Uterus (tissue), 4 donors: ENCODE measurements at places on chromosomes 7 and 10. TPM values are rescaled to one million over a fixed set of nuclear protein-coding genes. Genes with fewer than 3 reads are reported as not detected.

The VPS26A gene
- total RNA-seq: 63.6 TPM

The PRR15 gene
- not detected for total RNA-seq

DNA sequence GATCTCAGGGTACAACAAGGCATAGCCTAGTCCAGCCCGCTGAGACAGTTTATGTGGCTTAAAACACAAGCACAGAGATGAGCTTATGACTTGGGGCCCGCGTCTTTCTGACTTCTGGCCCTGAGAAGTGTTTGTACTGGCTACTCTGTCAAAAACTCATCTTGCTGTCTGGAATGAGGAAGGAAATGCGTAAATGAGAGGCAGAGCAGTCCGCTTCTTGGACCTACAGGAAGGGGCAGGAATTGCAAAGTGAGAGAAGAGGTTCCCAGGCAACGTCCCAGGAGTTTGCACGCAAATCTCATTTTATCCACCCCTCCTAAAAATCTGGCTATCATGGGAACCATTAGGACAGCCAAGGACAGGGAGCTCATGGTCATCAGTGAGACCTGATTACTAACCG is 5.5 kb downstream of the ANXA11 start:
- no peaks in the 10 kb centered on the region for H3K36me3 ChIP-seq
- H3K27ac ChIP-seq: peak overlapping the region; percentile 47
- no peaks in the 10 kb centered on the region for H3K27me3 ChIP-seq
- DNase-seq: no peak
- no peak overlapping the region for H3K4me3 ChIP-seq

DNA sequence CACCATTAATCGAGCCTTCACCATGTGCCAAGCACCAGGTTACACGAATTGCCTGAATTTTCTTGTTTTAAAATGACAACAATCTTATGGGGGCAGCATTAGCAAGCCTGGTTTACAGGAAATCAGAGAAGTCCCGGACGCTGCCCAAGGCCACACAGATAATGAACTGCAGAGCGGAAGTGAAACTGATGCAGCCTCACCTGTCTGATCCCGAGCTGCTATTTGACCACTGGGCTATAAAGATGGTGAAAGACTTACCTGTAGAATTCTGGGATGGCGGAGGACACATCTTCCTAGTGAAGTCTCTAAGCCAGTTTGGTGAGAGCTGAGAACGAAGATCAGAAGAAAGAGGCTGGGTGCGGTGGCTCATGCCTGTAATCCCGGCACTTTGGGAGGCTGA is 21.7 kb upstream of the GALNTL5 start:
- H3K4me3 ChIP-seq: no peak overlapping the region
- no peak overlapping the region for H3K27ac ChIP-seq
- no peaks in the 10 kb centered on the region for H3K27me3 ChIP-seq
- DNase-seq: no peak

DNA sequence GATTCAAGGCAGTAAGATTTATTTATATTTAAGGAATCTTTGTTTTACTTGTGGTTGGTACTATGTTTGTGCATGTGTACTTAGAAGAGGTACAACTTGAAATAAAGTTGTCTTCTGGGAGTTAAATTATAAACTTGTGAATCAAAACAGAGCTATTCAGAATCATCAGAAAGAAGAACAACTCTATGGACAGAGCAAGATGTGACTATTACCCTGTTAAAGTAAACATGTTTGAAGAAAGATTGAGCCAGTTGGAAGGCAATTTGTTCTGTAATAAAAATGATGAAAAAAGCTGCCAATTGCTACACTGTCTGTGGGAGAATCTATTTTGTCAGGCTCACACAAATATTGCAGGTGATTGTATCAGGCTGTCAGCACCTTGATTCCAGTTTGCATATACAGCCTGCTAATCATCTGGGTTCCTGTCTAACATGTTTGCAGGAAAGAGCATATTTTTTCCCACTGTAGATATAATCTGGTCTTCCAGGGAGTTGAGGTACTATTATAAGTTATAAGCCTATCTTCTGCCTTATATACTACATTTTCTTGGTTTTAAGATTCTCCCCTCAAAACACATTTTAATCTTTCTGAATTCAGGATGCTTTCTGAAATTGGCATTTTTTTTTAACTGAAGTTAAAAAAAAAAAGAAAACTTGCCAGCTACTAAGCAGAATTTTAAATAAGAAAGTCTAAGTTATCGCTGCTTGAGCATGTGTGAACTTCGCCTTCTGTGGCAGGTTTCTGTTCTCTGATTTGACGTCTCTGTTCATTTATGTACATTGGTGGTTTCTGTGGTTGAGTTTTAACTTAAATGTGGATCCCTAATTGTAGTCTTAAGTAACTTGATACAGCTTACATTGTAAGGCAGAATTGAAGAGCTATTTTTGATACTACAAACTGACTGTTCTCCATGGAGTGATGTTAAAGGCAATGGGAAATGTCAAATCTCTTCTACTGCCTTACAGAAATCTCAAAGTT is 46.0 kb downstream of the ZNRF2 start:
- no peak for DNase-seq
- H3K27me3 ChIP-seq: no peaks in the 10 kb centered on the region
- no peak overlapping the region for H3K4me3 ChIP-seq
- H3K4me1 ChIP-seq: peaks cover 5% of the 10 kb centered on the region
